ENCODE measurements at places on chromosomes 3 and 15.

GRCh38 chr3:161568671-161569070, 72.1 kb downstream of the OTOL1 start:
- DNase-seq: no peak

- no peak for DNase-seq
Observed at GRCh38 chr3:168828536-168828935, 732.8 kb upstream of the GOLIM4 start.

GRCh38 chr15:35470441-35470840, 75.5 kb downstream of the DPH6 start:
- DNase-seq: no peak

- DNase-seq: no peak
Observed at GRCh38 chr3:152403632-152404066, 134.9 kb downstream of the MBNL1 start.

- DNase-seq: no peak
Observed at GRCh38 chr3:120114376-120114775, 20.1 kb upstream of the GSK3B start.

DNA sequence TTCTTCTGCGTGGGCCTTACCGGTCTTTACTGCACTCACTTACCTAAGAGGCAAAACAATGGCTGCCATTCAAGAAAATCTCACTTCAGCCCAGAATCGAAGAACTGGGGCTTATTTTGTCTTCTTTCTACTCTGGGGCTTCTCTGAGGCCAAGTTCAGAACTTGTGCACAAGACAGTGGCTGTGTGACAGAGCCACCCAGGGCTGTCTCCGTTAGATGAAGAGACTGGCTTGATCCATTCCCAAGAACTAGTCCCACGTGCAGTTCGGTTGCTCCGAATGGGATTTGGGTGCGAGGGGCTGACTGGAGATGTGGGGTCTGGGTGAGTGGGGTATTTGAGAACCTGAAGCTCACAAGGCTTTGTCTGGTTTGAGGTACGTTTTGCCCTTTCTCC, 795 bp upstream of the TCF12 start:
- DNase-seq: no peak

GRCh38 chr3:89297199-89297598, 189.8 kb downstream of the EPHA3 start:
- DNase-seq: no peak

DNA sequence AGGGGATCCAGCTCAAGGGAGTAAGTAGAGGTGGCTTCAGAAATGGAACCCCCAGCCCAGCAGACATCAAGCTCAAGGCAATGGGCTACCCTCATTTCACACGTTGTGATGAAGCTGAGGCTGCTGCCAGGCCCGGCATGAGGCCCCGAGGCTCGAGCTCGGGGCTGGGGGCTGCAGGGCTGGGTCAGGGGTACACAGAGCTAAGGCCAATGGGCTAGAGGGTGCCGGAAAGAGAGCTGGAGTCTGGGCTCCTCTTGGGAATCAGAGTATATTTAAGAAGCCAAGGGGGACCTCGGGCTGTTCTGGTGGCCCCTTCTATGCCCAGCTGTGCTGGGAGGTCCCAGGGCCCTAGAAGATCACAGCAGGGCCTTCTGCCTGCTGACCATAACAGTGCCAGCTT, 7.4 kb downstream of the PRSS50 start:
- no peak for DNase-seq

- DNase-seq: no peak
Observed at GRCh38 chr15:55319537-55320237, 665 bp downstream of the PIGB start.

DNA sequence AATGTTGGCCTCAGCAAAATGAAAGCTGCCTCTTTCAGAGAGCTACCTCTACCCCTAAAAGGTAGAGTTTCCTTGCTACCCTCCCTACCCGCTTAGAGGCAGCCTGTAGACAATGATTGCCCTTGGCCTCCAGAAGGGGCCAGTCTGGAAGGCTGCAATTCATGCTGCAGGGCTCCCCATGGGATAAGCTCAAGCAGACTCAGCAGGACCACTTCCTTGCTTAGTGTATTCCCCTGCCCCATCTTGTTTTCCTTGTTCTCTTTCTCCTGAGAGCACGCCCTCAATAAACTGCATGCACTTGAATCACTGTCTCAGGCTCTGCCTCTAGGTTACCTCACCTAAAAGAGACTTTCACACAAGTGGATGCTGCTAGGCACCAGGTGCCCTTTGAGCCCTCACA, 134.0 kb upstream of the CTNNB1 start:
- DNase-seq: no peak

DNA sequence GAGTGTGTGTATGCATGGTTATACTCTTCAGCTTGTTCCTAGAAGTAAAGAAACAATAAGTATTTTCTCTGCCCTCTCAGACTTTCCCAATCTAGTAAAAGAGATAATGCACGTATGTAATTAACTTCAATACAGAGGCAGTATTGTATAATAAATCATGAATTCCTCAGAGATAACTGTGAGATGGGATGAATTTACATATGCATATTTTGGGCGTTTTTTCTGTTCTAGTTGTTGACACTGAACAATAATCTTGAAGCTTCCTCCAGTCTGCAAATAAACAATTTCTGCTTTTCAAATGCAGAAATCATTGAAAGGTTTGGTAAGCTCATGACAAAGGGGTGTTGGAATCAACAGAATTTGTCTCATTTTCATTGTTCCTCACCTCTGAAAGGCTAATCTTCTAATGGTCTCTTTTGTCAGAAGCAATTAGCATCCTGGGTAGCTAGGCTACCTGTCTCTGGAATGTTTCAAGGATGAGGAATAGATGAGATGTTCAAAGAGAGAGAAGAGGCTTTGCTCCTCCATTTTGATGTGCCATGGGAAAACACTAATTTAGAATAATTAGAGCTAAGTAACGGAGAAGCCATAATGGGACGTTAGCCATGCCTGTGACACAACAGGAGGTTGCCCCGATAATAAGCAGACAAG, 43.3 kb upstream of the SIAH2 start:
- no peak for DNase-seq

- no peak for DNase-seq
Observed at GRCh38 chr3:25486932-25487331, 58.9 kb downstream of the RARB start.
